Effector CD4-positive, alpha-beta T cell (primary cell): ENCODE measurements at places on chromosomes 2 and 18.

- DNase-seq: no peak
Measured at GRCh38 chr18:59897321-59897954, 2.4 kb upstream of the PMAIP1 start.

DNA sequence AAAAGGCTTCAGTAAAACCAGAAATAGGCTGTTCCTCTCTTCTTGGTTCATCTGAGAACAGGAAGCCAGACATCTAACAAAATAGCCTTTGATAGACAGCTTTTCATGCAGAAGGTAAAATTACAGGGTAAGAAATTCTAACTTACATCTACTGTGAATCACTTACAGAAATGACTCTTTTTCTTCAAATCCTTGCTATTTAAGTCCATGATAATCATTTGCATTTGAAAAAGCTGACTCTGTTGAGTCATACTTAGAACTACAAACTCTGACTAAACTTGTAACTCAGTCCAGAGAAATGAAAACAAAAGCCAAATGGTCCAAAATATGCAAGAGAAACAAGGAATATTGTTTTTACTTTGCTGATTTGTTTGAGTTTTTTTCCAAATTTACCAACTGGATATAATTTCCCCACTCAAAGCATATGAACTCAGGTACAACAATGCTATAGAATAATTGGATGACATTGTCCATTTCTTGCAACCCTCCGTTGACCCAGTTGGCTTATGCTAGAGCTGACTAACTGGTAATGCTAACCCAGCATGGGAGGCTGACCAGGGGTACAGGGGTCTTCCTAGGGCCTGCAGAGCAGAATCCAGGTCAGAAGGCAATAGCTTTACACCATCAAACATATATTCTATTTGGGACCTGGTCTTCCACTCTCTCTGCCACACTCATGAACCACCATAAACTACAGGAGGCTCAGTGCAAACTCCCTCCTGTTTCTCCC is 18.8 kb upstream of the MREG start:
- DNase-seq: no peak

GRCh38 chr18:53944721-53945120 is 279.7 kb downstream of the MBD2 start:
- DNase-seq: no peak

- DNase-seq: no peak
Measured at GRCh38 chr2:150624001-150624401, 136.5 kb upstream of the RND3 start.

DNA sequence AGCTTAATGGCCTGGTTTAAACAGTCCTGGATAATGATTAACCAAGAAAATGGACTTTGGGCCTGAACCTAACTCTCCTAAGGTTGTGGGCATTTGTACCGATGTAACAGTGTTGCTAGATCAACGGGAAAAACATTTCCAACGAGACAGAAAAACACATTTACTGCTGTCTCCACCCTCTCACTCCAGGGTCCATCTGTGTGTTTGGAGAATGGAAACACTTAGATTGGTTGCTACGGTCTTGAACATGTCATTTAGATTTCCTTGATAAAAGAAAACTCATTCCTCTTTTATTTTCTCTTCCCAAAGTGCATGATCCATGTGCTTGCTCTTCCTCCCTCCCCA is 88.0 kb downstream of the SOCS6 start:
- no peak for DNase-seq

DNA sequence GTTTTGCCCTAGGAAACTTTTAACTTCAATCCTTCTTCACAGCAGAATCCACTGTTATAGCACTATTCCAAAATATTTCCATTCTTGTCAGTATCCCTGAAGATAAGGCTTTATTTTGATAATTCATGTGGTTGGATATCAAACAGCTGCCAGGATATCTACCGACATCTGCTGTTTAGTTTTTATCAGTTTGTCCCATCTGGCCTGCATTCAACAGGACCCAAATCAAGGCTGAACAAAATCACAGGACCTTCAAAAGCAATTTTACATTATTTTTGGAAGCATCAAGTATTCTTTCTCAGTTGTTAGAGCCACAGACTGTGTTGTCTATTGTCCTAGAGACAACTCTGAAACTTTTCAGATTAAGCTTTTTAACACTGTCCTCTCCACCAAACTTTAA is 429.0 kb upstream of the PIK3C3 start:
- DNase-seq: no peak

- DNase-seq: no peak
Measured at GRCh38 chr18:14978962-14979535, 231.1 kb downstream of the ANKRD30B start.

GRCh38 chr18:54433857-54434256 is 76.2 kb downstream of the C18orf54 start:
- DNase-seq: no peak

- DNase-seq: no peak
Measured at GRCh38 chr2:168896783-168897182, 4.3 kb upstream of the G6PC2 start.

GRCh38 chr2:96098900-96099590 is 17.3 kb downstream of the ADRA2B start:
- DNase-seq: peak; percentile 1

GRCh38 chr2:50853441-50853840 is 178.5 kb downstream of the NRXN1 start:
- DNase-seq: no peak

DNA sequence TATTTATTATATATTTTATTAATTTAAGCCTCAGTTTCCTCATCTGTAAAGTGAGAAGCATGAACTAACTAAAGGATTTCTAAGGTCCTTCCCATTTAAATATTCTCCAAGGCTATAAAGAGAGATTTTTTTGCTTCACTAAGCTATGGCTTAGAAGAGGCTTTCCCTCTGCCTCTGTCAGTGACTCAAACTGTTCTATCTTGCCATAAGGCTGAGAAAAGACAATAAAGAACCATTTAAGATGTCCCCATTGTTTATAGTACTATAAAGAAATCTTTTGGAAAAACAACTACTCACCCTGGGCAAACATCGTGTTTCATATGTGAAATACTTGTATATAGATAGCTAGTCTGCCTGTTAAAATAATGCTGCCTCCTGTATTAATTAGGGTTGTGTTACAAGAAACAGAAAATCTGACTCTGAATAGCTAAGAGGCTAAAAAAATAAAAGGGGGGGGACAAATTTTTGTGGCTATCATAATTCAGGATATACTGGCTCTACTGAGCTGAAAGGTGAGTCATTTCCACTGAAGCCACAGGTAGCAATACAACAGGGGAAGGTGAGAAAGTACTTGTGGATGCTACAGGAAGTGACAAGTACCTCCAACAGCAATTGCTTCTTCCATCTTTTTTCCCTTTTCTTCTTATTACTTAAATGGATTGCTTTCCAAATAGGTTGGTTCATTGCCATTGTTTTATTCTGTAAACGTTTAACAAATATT is 25.4 kb downstream of the EPHA4 start:
- DNase-seq: no peak

- DNase-seq: peak; percentile 62
Measured at GRCh38 chr2:234308813-234309195, 188.1 kb downstream of the ARL4C start.

DNA sequence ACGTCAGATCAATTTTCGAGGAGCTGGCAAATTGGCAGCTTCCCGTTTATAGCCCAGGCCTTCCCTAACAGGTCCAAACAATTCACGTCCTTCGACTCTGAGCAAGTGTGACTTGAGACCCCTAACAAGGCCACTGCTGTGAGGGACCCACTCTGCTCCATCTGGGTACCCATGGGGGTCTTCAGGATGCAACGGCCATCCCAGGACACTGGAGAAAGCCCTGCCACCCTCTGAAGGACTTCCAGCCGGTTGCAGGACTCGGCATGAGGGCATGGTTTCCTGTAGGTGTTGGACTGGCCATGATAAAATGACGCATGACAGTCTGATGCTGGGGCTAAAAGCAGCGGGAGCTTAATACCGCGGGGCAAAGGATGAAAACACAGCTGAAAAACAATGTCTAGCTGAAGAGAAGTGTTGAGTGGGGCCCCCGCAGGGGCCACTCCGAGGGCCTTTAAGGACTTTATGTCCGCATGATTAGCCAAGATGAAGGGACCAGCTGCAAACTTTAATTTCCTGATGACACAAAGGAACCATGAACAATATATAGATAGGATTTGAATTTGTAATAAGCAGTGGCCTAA is 113.3 kb upstream of the ZNF521 start:
- no peak for DNase-seq

DNA sequence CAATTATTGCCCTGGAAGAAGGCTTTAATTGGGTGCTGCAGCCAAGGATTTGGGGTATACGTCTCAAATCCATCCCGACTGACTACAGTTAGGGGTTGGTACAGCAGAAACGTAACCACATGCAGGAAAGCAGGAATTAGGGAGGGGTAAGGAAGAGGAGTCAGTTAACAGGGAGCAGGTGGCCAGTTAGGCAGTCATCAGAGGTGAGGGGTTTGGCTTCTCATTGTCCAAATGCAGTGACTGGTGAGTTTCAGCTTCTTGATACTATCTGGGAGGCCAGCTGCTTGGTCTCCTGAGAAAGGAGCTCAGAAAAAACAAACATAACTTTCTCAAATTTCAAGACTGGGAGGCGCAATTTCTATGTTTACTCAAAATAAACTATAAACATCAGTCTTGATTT is 38.8 kb upstream of the UBE2F start:
- DNase-seq: no peak

- no peak for DNase-seq
Measured at GRCh38 chr2:145654156-145654555, 1134.2 kb upstream of the ZEB2 start.

GRCh38 chr18:50902797-50903196 is 23.9 kb downstream of the ME2 start:
- DNase-seq: no peak

DNA sequence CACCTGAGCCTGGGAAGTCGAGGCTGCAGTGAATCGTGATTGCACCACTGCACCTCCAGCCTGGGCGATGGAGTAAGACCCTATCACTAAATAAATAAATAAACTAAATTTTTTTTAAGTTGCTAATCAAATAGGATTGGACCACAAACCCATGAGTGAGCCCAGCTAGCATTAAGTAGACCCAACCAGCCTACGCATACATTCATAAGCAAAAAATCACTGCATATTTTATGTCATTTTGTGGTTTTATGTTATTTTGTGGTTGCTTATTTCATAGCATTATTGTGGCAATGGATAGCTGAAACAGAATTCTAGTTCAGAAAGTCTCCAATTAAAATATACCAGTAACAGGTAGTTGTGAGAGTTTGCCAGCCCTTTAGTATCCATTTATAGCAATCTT is 29.1 kb upstream of the ZC3H15 start:
- DNase-seq: no peak

- no peak for DNase-seq
Measured at GRCh38 chr2:133489641-133490410, 78.4 kb downstream of the NCKAP5 start.

- DNase-seq: no peak
Measured at GRCh38 chr2:3420076-3420768, 40.7 kb downstream of the TRAPPC12 start.

GRCh38 chr2:54295911-54296310 is 39.9 kb upstream of the TSPYL6 start:
- DNase-seq: no peak

- no peak for DNase-seq
Measured at GRCh38 chr18:55419132-55419946, 168.7 kb downstream of the TCF4 start.

- DNase-seq: no peak
Measured at GRCh38 chr18:51417643-51418483, 220.4 kb upstream of the MEX3C start.

DNA sequence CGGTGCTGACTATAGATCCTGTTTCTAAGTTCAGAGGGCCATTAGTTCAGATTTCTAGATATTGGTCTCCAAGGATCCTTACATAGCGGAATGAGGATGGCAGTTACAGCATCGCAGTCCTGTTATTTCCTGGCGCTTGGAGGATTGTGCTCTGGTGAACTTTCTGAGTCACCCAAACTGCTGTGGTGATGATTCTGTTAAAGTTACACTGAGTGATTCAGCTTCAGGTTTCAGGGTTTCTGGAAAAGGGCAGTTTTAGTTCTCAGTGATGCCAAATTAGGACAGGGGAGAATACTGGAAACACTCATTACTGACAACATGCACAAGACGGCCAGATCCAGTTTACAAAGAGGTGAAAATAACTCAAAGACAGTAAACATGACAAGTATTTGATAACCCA is 52.1 kb upstream of the ANKRD62 start:
- DNase-seq: no peak
